ENCODE measurements at places on chromosomes 2 and 18.

GRCh38 chr2:10559634-10560224, 111.6 kb upstream of the ODC1 start:
- DNase-seq = no peak

DNA sequence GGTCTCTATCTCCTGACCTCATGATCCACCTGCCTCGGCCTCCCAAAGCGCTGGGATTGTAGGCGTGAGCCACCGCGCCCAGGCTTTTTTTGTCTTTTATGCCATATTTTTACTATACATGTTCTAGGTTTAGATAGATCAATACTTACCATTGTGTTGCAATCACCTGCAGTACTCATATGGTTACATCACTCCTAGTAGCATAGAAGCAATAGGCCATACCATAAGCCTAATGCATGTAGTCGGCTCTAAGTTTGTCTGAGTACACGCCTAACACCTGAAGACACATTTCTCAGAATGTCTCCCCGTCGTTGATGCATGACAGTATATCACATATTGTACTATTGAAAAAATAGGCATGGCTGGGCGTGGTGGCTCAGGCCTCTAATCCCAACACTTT, 27.1 kb upstream of the TGIF1 start:
- no peak for DNase-seq

- DNase-seq = no peak
These were observed 1326.0 kb downstream of the LRP1B start for GRCh38 chr2:140804700-140805260.

DNA sequence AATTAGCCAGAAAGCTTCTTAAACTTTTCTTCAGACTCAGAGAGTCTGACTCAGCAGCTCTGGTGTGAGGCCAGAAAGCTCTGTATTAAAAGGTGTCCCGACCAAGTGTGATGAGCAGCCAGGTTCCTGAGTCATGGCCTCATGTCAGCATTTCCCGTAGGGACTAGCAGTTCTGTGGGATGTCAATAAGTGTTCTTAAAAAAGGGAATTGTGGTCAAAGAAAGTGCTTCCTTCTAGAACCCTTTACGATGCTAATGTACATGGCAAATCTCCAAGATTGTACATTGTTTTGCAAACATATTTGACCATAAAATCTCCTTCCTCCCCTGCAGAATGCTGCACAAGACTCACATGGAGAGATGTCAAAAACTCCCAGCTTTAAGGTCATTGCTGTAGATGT, 80.1 kb downstream of the PLA2R1 start:
- DNase-seq = no peak

- no peak for DNase-seq
These were observed 289.8 kb upstream of the UBE2E3 start for GRCh38 chr2:180690611-180691010.

GRCh38 chr2:206563374-206563773, 78.9 kb upstream of the FAM237A start:
- DNase-seq = no peak

GRCh38 chr2:68871159-68871764, at the start of gene BMP10:
TSS of gene BMP10 (minus strand) at chr2:68871397. CDS start at chr2:68871358, 39 bp downstream.
- no peak for DNase-seq

GRCh38 chr2:191635333-191636234, 42.4 kb upstream of the NABP1 start:
- DNase-seq = no peak

- DNase-seq = no peak
These were observed 15.7 kb upstream of the DARS1 start for GRCh38 chr2:136001131-136001530.

DNA sequence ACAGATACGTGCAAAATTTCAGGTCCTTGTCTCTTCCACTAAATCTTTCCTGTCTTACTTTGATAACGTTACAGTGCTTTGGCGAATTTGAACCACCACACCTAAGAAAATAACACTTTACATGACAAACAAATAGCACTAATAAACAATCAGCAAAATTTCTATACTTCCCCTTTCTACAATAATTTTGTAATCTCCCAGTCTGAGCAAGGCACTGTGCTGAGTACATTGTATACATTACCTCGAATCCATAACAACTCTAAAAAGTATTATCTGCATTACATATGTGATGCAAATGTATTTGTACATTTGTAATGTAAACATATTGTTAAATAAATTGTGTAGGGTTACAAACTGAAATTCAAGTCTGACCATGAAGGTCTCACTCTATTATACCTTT, 49.9 kb downstream of the RTN4 start:
- DNase-seq = no peak

DNA sequence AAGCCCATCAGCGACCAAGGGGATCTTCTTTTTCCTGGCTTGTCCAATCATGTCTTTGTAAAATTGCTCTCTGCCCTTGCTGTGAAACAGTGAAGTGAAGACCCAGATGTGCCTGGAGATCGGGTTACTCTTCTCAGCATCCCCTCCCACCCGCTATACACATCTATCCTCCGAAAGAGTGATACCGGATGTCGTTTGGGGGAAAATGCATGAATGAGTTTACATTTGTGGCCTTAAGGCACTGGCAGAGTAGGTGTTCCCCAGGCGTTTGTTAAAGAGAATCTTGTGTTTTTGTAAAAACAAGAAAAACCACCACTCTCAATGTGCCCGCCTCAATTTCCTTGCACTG, 528.3 kb downstream of the CMPK2 start:
- DNase-seq = no peak

DNA sequence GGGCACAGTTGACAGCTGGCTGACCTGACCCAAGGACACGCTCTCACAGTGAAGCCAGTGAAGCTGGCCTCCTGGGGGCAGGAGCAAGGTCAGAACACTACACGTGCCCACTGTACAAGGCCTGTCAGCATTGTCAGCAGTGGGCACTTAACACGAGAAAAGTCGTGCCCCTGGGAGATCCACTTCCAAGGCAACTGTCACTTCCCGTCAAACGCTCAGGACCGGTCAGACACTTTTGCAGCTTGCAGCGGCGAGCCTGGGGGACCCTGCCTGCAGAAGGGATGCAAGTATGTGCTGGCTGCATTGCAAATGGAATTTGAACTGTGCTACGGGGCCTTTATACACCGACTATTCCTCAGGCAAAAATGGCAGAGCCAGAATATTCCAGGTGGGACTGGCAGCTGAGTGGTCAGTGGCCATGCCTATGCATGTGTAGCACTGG, 176.2 kb downstream of the BCL2 start:
- DNase-seq = no peak

- no peak for DNase-seq
These were observed 105.8 kb upstream of the TTN start for GRCh38 chr2:178913049-178913441.

GRCh38 chr2:238920601-238921001, 72.7 kb downstream of the TWIST2 start:
- DNase-seq = no peak

DNA sequence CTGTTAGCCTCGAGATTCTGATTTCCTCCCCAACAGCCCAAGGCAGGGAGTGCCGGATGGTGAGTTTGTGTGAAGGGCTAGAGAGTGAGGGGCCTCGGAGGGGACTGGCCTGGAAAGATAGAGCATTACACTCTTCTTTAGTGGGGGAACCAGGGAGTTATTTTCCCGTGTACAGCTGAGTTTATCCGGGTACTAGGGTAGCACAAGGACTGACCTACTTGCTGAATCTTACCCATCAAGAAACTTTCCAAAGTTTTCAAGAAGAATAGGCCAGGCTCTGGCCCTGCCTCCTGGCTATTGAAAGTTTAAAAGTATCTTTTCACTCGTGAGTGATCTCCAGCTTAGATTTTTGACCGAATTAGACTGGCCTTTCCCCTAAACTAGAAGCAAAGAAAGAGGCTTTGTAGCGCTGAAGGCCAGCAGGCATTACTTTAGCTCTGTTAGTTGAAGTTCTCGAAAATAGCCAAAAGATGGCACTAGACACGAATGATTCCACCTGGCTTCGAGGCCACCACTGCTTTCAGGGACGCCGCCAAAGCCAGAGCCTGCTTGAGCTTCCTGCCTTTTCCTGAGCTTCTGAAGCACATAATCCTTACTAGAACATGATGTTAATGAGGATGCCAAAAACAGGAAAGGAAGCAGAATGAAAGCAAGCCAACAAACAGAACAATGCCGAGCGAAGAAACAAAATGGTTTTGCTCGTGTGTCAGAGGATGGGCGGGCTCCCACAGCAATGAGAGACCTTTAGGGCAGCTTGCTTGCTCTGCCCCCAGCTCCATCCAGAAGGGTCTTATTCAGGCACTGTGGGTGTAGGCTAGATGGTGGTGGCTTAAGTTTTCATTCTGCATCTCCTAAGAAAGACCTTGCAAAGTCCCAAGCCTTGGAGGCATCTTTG, 55.8 kb downstream of the TSN start:
- peak; percentile 83 for DNase-seq

- no peak for DNase-seq
These were observed 475.8 kb downstream of the STK39 start for GRCh38 chr2:167771628-167772027.

DNA sequence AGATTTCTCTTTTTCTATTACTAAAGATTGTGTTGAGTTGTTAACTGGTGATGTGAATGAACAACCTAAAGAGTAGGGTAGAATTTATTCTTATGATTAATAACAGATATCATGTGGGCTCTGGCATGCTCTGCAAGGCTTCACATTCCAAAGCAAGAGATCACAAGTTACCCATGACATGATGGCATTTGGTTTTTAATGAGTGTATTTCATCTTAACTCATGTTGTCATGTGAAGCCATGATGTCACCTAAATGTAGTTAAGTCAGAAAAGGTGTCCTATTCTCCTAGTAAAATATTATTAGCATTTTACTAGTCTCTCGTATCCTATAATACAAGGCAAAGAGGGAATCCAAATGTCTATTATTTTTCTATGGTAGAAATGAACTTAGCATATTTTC, 678.0 kb downstream of the ARHGAP15 start:
- no peak for DNase-seq

- DNase-seq = no peak
These were observed 13.4 kb downstream of the COLEC12 start for GRCh38 chr18:486929-487740.

- no peak for DNase-seq
These were observed 30.0 kb downstream of the PPP3R1 start for GRCh38 chr2:68222287-68222686.

DNA sequence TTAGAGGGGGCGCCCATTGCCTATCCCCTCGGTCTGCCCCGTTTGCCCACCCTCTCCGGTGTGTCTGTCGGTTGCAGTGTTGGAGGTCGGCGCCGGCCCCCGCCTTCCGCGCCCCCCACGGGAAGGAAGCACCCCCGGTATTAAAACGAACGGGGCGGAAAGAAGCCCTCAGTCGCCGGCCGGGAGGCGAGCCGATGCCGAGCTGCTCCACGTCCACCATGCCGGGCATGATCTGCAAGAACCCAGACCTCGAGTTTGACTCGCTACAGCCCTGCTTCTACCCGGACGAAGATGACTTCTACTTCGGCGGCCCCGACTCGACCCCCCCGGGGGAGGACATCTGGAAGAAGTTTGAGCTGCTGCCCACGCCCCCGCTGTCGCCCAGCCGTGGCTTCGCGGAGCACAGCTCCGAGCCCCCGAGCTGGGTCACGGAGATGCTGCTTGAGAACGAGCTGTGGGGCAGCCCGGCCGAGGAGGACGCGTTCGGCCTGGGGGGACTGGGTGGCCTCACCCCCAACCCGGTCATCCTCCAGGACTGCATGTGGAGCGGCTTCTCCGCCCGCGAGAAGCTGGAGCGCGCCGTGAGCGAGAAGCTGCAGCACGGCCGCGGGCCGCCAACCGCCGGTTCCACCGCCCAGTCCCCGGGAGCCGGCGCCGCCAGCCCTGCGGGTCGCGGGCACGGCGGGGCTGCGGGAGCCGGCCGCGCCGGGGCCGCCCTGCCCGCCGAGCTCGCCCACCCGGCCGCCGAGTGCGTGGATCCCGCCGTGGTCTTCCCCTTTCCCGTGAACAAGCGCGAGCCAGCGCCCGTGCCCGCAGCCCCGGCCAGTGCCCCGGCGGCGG, 1.7 kb downstream of the MYCN start:
- no peak for DNase-seq

GRCh38 chr2:54514822-54515569, 58.9 kb downstream of the SPTBN1 start:
- no peak for DNase-seq

GRCh38 chr2:4073026-4073569, 369.7 kb downstream of the DCDC2C start:
- DNase-seq = no peak

GRCh38 chr2:37816036-37816435, 109.1 kb upstream of the RMDN2 start:
- DNase-seq = no peak

GRCh38 chr2:224442071-224442967, 40.4 kb upstream of the FAM124B start:
- no peak for DNase-seq

GRCh38 chr2:98511981-98512380, 67.3 kb downstream of the INPP4A start:
- no peak for DNase-seq

DNA sequence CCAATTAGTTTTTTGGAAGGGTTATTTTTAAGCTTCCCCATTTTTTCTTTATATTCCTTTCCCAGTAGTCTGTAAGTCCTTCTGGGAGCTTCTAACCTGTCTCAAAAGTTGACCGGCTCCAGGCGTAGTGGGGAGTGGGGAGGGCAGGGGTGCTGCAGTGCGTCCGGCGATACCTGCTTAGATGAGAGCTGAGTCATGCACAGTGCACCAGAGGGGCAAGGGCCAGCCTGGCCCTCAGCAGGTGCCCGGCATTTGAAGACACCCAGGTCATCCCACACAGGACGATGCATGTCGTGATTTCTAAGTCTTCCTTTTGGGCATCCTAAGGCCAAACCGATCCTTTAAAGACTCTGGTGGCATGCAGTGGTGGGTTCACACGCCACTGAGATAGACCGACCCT, 73.4 kb downstream of the TPO start:
- no peak for DNase-seq

DNA sequence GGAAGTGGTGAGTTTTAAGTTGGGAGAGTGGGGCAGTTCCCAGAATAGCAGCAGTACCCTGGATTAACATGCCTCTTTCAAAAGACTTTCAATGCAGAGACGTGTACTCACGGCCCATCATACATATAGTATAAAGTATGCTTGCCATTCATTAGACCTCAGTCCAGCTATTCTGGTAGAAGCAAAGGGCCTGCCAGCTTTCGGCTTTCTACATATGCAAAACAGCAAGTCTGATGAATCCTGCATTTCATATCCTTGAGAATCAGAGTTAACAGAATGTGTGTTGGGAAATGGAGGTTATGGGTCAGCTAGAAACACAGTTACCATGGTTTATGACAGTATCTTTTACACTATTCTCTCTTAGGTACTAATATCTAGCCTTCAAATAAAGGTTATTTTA, 27.5 kb downstream of the SATB2 start:
- DNase-seq = no peak

GRCh38 chr18:77144046-77144445, 11.5 kb upstream of the MBP start:
- DNase-seq = no peak

GRCh38 chr18:49569724-49570123, 7.9 kb downstream of the LIPG start:
- no peak for DNase-seq

DNA sequence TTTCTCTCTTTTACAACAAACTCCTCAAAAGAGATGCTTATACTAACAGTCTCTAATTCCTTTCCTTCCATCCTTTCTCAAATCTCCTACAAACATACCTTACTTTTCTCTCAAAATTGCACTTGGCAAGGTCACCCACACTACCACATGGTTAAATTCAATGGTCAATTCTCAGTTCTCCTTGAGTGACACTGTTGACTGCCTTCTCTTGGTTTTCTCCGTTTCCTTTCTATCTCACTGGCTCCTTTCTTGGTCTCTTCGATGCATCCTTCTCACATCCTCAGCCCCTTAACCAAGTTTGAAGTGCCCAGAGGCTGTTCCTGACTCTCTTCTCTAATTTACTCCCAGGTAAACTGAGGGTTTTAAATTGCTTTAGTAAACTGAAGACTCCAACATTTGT, 12.5 kb downstream of the C1D start:
- no peak for DNase-seq

Measured in SHP77 (cell line).